Cardiac septum (tissue), 1 donor: ENCODE measurements at places on chromosomes 11 and 22. TPM values are rescaled to one million over a fixed set of nuclear protein-coding genes. Genes with fewer than 3 reads are reported as not detected.
A peak's percentile ranks its signal among the peaks of the same experiment; 100 is the strongest.

DNA sequence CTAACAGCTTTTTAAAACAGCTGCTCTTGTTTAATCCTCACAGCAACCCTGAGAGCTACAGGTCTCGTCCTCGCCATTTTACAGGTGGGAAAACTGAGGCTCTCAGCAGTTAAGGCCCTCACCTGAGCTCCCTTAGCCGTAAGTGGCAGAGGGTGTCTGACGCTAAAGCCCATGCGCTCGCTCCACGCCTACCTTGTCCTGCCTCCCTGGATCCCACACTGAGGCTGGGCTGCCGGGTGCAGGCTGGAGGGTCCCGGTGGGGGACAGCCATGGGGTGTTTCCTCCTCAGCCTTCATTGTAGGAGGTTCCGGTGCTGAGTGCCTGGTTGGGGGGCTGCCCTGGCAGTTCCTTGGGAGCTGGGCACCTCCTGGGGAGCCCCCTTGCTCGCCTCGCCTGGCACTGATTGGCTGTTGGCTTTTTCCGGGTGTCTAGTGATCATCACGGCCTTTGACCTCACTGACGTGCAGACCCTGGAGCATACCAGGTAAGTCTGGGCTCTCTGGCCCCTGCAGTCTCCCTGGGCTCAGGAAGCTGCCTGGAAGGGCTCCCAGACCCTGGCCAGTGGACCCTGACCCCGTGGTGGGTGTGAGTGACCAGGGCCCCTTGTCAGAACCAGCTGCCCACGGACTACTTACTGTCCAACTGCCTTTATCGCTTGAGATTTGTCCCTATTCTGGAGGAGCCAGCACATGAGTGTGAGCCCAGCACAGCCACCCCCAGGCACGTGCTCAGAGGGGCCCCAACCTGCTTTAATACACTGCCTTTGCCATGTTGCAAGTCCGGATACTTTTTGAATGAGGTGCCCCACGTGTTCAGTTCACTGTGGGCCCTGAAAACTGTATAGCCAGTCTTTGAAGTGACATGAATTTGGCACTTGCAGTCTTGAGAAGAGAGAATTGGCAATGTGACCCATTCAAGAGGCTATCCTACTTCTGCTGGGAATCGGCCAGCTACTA is 12.6 kb downstream of the RAB36 start:
- DNase-seq, result no peak

GRCh38 chr22:42357221-42357620 is 75.0 kb downstream of the NFAM1 start:
- no peak for DNase-seq

Gene NLRP14
- total RNA-seq, result not detected

- DNase-seq, result no peak
These were observed 56.0 kb upstream of the SHISAL1 start for GRCh38 chr22:44368611-44369292.

GRCh38 chr22:25153961-25154666 is 45.5 kb upstream of the CRYBB3 start:
- DNase-seq, result no peak

GRCh38 chr11:64337538-64338249 is 2.3 kb upstream of the CCDC88B start:
- DNase-seq, result no peak

GRCh38 chr11:14095882-14096281 is 133.4 kb downstream of the SPON1 start:
- DNase-seq, result no peak

Gene TUT1
- total RNA-seq, result 11.7 TPM

DNA sequence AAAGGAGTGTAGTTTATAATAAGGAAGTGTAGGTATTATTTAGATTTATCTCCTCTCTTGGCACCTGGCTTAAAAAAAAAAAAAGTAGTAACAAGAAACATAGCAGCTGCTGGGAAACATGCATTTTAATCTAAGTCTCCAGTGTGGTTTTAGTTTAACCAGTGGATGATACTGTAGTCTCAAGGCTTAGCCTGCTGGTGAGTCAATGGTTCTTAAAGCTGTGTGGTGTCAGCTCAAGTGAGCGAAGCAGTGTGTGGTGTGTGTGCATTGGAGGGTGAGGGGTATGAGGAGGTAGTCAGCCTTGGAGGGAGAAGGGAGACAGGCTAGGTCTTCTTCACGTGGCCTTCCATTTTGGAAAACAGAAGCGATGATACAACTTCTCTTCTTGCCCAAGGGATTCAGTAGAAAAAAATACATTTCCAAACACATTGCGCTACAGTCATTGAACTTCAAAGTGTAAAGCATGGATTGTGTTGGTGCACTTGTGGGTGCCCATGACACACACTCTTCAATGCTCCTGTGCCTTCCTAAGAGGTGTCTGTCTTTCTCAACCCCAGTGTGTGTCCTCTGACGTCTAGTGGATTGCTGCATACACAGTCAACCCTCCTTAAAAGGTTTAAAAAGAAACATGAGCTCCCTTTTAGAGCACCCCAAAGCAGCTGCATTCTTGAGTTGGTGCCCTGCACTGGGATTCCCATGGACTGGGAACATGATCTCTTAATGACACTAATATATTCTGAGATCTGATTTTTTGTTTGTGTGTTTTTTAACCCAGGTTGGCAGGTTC is 40.1 kb downstream of the ZBTB16 start:
- no peak for DNase-seq

DNA sequence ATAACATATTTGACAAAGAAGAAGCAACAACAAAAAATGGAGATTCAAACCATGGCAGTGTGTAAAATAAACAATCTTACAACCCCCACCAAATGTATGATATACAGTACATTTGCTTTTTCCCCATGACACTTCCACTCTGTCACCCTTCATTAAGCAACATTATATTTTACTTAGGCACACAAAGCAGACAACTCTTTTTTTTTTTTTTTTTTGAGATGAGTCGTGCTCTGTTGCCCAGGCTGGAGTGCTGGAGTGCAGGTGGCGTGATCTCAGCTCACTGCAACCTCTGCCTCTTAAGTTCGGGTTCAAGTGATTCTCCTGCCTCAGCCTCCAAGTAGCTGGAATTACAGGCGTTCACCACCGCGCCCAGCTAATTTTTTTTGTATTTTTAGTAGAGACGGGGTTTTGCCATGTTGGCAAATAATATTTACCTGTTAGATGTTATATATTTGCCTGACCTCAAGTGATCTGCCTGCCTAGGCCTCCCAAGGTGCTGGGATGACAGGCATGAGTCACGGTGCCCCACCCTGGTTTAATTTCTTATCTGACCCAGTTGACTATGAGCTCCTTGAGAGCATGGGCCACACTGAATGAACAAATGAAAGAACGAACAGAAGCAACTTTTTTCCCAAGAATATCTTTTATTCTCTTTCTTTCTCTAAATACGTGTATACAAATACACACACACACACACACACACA is 5.5 kb upstream of the PCF11 start:
- no peak for DNase-seq

- no peak for DNase-seq
These were observed 202.7 kb upstream of the MPPED2 start for GRCh38 chr11:30788849-30789248.

DNA sequence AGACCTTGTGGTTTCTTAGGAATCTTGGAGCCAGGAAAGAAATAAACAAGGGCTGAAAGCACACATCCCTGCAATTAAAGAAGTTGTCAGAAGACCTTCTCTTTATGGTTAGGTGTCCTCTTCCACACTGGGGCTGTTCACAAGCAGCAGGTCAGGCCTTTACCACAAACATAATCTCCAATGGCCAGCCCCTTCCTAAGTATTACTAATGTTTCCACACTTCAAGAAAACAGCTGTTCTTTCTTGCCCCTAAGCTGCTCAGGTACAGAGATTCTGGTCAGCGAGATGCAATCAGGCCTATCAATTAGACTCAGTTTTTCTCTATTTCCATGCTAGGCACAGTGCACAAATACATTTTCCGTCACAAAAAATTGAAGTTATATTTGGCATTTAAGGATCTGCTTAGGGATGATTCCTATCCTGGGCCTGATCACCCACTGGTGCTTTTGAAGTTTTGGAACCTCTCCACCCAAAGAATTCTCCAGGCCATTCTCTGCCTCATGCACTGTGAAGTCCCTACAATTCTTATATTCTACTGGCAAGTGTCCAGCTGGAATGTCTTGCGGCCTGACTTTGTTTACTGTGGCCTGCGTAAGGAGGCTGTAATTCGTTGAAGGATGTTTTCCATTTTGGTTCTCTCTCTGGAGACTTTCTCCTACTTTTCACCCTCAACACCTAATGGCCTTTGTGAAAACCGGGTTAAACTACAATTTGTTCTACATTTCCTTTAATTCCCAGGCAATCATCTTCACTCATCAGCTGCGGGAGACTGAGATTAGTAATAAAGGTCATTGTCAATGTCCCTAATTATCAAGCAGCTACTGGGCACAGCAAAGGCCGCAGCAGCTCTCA is 5.1 kb downstream of the PRAME start:
- no peak for DNase-seq

Gene SSTR3
- total RNA-seq, result not detected

GRCh38 chr22:22989856-22990255 is 80.5 kb upstream of the GNAZ start:
- DNase-seq, result no peak

DNA sequence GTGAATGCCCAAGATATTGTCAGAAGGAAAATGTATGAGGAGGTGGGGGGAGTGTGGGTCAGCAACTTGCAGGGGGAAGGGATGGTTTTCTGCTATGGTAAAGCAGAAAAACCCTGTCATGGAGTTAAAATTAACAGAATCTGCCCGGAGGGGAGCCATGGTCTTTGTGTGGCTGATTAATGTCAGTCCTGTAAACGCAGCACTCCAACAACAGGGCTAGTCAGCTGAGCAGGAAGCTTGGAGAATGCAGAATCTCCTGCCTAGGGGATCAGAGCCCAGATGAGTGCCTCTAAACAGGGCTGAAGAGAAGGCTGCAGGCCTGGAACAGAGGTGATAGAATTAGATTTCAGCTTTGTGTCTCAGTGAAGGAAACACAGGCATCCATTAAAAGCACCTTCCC is 140.9 kb upstream of the MTNR1B start:
- no peak for DNase-seq

Gene NPAS4
- total RNA-seq, result not detected

DNA sequence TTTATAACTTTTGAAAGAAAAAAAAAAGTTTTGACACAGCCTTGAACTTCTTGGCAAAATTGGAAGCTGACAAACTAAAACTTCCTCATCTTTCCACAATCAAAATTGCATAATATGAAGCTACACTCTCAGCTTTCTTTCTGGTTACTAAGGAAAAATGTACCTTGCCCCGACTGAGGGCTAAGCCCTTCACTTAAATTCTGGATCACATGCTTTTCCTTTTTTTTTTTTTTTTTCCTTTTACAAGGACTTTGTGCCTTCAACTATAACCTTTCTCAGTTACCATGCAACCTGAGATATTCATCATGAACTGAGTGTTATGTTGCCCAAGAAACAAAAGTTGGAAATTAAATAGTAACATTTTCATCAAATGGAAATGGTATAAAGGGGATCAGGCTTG is 188.5 kb upstream of the CARD18 start:
- DNase-seq, result no peak

GRCh38 chr11:45399166-45399565 is 113.0 kb upstream of the SYT13 start:
- peak; percentile 15 for DNase-seq
